ENCODE measurements at places on chromosomes 3 and 15.

GRCh38 chr15:23596736-23597135 lies 31.3 kb downstream of the MKRN3 start:
- DNase-seq, result no peak

DNA sequence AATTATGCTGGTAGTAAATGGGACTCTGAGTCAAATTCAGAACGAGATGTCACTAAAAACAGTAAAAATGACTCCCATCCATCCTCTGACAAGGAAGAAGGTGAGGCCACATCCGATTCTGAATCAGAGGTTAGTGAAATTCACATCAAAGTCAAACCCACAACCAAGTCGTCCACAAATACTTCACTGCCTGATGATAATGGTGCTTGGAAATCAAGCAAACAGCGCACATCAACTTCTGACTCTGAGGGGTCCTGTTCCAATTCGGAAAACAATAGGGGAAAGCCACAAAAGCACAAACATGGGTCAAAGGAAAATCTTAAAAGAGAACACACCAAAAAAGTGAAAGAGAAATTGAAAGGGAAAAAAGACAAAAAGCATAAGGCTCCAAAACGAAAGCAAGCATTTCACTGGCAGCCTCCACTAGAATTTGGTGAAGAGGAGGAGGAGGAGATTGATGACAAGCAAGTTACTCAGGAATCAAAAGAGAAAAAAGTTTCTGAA lies 15.1 kb upstream of the ZBTB47 start:
- DNase-seq, result no peak

GRCh38 chr3:70974747-70975146 lies 608.8 kb downstream of the FOXP1 start:
- no peak for DNase-seq

DNA sequence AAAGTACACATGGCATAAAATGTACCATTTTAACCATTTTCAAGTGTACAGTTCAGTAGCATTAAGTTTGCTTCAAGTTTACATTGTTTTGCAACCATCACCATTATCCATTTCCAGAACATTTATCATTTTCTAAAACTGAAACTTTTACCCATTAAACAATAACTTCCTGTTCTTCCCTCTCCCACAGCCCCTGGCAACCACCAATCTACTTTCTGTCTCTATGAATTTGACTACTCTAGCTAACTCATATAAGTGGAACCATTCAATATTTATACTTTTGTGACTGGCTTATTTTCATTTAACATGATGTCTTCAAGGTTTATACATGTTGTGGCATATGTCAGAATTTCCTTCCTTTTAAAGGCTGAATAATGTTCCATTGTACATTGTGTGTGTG lies 19.9 kb downstream of the TMEM62 start:
- DNase-seq, result no peak

All from right renal pelvis (tissue), 4 donors.